ENCODE measurements at places on chromosomes 11 and 22.

- H3K27ac ChIP-seq: no peak overlapping the region
- DNase-seq: no peak
- H3K36me3 ChIP-seq: no peaks in the 10 kb centered on the region
- no peaks in the 10 kb centered on the region for H3K4me1 ChIP-seq
These were observed 39.7 kb upstream of the SLC6A5 start for GRCh38 chr11:20559523-20560300.

DNA sequence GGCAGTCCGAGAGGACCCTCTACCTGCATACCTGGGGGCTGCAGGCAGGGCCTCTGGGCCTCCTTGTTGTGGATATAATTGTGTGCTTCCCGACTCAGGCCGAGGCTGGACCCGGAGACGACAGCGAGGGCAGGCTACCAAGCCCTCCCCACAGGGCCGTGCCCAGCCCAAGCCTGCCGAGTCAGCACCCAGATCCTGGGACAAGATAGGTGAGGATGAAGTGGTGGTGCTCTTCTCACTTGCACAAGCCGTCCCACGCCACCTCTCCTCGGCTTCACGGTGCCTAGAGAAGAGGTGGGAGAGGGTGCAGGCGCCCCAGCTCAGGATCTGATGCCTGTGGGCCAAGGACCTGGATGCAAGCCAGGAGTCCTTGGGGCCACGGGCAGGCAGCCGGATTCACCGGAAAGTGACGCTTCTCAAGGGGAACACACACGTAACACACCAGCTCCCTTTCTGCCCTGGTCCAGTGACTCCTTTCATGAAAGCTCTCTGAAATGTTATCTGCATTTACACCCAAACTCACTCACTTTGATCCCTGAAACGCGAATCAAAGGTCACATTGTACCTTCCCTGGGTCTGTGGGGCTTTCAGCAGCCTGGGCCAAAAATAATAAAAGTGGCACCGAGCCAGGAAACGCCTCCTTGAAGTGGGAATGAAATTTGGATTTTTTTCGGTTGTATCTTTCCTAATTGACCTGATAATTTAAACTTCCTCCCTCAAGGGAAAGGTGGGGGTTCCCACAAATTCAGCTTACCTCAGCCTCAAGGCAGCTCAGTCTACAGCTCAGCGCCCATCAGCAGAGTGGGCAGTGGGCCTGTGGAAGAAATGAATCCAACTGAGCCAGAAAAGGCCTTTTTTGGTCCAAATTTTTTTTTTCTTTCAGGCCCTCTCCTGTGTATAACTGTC lies 1.1 kb upstream of the GNB1L start:
- H3K4me3 ChIP-seq: peak overlapping the region; percentile 98
- DNase-seq: peak; percentile 63
- no peaks in the 10 kb centered on the region for H3K27me3 ChIP-seq
- H3K4me1 ChIP-seq: peaks cover 34% of the 10 kb centered on the region
- peak overlapping the region; percentile 98 for H3K27ac ChIP-seq

DNA sequence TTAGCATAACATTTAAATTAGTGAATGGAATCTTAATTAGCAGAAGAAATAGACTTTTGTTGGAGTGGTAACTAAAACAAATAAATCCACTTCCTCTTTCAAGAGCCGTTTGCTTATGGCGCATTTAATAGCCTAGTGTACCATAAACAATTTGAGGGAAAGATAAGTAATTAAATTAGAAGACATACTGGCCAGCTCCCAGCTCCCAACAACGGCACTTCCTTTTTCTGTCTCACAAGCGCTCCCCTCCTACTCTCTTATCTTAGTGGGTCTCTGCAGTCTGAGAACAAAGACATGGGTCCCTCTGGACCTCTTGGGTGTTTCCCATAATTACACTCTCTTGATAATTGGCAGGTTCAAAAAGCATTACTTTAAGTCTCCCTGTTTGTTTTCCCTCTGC lies 146.0 kb downstream of the OPCML start:
- no peaks in the 10 kb centered on the region for H3K36me3 ChIP-seq
- H3K4me1 ChIP-seq: no peaks in the 10 kb centered on the region
- H3K27me3 ChIP-seq: no peaks in the 10 kb centered on the region
- H3K27ac ChIP-seq: no peak overlapping the region
- DNase-seq: no peak

DNA sequence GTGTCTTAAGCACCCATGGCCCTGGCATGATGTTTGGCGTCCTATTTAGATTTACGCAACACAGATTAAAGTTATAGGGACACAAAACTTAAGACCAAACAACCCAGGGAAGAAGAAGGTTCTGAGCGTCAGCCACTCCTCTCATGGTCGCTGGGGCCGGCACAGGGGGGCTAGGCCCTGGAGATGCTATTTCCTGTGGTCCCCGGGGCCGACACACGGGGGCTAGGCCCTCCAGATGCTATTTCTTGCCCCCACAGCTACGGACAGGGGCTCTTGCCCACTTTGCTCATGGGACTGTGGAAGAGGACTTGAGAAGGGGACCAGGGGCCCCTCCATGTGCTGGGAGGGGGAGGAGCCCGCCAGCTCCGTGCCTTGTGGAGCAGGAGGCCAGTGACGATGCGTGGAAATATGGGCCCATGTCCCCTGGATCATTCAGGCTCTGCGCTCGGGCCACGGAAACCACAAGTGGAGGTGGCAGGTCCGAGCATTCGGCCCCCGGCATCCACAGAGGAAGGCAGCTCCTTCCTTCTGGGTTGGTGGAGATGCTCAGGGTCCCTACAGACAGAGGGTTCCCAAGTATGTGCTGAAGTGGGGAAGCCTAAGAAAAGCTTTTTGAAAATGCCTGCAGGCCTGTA lies 711.1 kb downstream of the BRD1 start:
- no peak overlapping the region for H3K27ac ChIP-seq
- H3K4me3 ChIP-seq: no peak overlapping the region
- H3K27me3 ChIP-seq: no peaks in the 10 kb centered on the region
- no peaks in the 10 kb centered on the region for H3K36me3 ChIP-seq
- no peaks in the 10 kb centered on the region for H3K4me1 ChIP-seq

- H3K36me3 ChIP-seq: no peaks in the 10 kb centered on the region
- no peaks in the 10 kb centered on the region for H3K27me3 ChIP-seq
- DNase-seq: peak; percentile 47
- no peak overlapping the region for H3K4me3 ChIP-seq
- H3K27ac ChIP-seq: peak overlapping the region; percentile 91
- peaks cover 40% of the 10 kb centered on the region for H3K4me1 ChIP-seq
These were observed 23.3 kb upstream of the EIF3D start for GRCh38 chr22:36552289-36552688.

DNA sequence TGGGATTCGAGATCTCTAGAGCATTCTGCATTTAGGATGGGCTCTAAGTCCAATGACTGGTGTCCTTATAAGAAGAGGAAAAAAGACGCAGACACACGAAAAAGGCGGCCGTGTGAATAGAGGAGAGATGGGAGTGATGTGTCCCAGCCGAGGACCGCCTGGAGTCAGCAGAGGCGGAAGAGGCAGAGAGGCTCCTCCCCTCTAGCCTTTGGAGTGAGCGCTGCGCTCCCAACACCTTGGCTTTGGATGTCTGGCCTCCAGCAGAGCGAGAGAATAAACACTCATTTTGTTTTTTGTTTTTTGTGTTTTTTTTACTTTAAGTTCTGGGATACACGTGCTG lies 83.0 kb upstream of the RTL6 start:
- no peaks in the 10 kb centered on the region for H3K36me3 ChIP-seq
- H3K4me1 ChIP-seq: no peaks in the 10 kb centered on the region
- no peak overlapping the region for H3K27ac ChIP-seq

DNA sequence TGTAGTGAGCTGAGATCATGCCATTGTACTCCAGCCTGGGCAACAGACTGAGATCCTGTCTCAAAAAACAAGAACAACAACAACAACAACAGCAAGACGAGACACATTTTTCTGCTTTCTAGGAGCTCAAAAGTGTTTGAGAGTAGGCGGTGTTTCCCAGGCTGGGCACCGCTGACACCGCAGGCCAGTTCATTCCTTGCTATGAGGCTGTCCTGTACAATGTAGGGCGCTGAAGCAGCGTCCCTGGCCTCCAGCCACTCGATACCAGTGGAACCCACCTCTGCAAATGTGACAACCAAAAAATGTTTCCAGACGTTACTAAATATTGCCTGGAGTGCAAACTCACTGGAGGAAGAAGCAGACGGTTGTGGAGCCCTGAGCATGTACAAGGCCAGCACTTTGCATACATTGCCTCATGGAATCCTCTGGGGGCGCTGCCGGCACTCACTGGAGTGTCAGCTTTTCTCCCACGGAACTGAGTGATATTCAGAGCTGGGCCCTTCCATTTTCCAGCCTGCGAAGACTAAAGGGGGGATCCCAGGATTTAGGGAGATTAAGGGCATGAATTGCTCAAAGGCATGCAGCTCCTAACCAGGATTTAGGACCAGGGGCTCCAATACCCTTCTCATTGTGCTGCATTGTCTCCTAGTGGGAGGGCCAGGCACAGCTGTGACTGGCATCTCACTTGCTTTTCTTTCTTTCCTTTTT lies 5.8 kb upstream of the MIEF1 start:
- H3K36me3 ChIP-seq: no peaks in the 10 kb centered on the region
- DNase-seq: peak; percentile 40
- no peak overlapping the region for H3K27ac ChIP-seq

DNA sequence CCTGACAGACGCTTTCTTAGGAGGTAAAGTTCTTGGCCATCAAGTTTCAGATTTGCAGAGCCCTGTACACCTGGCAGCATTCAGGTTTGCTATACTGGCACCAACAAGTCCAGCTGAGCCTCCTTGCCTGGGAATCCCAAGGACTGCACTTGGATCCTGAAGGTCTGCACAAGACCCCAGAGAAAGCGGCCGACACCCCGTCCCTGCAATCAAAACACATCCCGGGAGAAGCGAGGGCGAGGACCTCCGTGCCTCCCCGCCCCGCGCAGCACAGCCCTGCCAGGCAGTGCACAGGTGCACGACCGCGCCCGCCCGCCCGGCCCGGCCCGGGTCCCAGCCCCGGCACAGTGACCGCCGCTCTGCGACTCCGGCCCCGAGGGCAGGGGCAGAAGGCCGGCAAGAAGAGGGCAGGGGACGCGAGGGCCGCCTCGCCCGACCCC lies 559 bp downstream of the MRTFA start:
- no peaks in the 10 kb centered on the region for H3K27me3 ChIP-seq
- H3K36me3 ChIP-seq: peaks cover 8% of the 10 kb centered on the region
- H3K27ac ChIP-seq: peak overlapping the region; percentile 67
- H3K4me3 ChIP-seq: peak overlapping the region; percentile 95
- no peak for DNase-seq

DNA sequence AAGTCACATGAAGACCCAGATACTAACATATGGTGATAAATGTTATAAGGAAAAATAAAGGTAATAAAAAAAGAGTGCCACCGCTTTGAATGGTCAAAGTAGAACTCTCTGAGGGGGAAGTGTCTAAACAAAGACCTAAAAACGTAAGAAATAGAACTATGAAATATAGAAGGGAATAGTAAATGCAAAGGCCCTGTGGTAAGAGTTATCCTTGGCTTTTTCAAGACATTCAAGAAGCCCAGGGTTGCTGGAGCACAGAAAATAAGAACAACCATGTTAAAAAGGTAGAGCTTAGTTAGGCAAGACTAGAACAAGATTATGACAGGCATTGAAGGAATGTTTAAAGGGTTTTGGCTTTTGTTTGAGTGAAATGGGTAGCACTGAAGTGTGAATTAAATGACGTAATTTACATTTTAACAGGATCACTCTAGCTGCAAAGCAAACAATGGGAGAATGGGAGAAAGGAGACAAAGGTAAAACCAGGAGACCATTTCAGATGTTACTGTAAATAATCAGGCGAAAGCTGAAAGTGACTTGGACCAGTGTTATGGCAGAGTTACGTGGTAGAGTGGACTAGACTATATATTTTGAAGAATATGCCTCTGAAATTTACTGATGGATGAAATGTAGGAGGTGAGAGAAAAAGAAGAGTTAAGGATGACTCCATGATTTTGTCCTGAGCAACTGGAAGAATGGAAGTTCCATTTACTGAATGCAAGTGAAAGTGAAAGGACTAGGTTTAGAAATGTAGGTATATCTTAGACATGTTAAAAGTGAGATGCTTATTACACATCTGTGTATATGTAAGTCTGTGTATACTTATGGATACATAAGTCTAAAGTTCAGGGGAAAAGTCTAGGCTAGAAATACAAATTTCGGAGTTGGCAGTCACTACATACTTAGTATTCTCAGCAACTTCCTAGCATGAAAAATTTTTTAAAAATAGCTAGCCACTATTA lies 28.5 kb downstream of the BTBD10 start:
- no peak overlapping the region for H3K4me3 ChIP-seq
- no peaks in the 10 kb centered on the region for H3K27me3 ChIP-seq
- H3K4me1 ChIP-seq: peaks cover 33% of the 10 kb centered on the region
- DNase-seq: no peak
- H3K27ac ChIP-seq: peak overlapping the region; percentile 57
- H3K36me3 ChIP-seq: peaks cover 37% of the 10 kb centered on the region

- no peak overlapping the region for H3K4me3 ChIP-seq
- peaks cover 13% of the 10 kb centered on the region for H3K27me3 ChIP-seq
- no peak overlapping the region for H3K27ac ChIP-seq
- H3K36me3 ChIP-seq: no peaks in the 10 kb centered on the region
- H3K4me1 ChIP-seq: no peaks in the 10 kb centered on the region
These were observed 127.9 kb downstream of the BUD13 start for GRCh38 chr11:116644941-116645305.

DNA sequence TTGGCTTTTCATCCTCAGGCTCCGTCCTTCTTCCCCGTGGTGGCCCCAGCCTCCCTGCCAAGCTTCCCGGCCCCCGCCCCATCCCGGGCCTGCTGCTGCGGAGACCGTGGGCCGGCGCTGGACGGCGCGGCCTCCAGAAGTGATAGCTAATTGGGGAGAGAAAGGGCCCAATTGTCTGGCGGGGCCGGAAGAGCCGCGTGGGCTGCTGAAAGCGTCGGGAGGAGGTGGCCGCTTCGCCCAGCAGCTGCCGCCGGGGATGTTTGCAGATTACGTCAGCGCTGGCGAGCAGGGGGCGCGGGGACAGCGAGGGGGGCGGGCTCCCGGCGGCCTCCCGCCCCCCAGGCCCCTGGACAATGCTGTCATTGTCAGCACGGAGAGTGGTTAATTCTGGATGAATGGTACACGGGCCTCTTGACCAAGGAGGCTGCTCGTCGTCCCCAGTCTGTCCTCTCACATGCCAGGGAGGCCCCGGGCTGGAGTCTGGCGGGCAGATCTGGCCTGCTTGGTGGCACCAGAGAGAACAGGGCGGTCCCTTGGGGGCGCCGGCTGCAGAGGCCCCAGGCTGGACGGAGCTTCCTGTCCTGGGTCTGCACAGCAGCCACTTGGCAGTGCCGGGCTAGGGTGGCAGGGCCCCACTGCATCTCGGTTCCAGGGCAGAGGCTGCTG lies 1.6 kb downstream of the SMIM38 start:
- no peaks in the 10 kb centered on the region for H3K36me3 ChIP-seq
- peaks cover 9% of the 10 kb centered on the region for H3K27me3 ChIP-seq
- peaks cover 16% of the 10 kb centered on the region for H3K4me1 ChIP-seq
- DNase-seq: no peak
- H3K4me3 ChIP-seq: no peak overlapping the region

- no peaks in the 10 kb centered on the region for H3K27me3 ChIP-seq
These were observed 620.5 kb upstream of the CCDC179 start for GRCh38 chr11:23480736-23481135.
